ENCODE measurements at places on chromosomes 1 and 21.

DNA sequence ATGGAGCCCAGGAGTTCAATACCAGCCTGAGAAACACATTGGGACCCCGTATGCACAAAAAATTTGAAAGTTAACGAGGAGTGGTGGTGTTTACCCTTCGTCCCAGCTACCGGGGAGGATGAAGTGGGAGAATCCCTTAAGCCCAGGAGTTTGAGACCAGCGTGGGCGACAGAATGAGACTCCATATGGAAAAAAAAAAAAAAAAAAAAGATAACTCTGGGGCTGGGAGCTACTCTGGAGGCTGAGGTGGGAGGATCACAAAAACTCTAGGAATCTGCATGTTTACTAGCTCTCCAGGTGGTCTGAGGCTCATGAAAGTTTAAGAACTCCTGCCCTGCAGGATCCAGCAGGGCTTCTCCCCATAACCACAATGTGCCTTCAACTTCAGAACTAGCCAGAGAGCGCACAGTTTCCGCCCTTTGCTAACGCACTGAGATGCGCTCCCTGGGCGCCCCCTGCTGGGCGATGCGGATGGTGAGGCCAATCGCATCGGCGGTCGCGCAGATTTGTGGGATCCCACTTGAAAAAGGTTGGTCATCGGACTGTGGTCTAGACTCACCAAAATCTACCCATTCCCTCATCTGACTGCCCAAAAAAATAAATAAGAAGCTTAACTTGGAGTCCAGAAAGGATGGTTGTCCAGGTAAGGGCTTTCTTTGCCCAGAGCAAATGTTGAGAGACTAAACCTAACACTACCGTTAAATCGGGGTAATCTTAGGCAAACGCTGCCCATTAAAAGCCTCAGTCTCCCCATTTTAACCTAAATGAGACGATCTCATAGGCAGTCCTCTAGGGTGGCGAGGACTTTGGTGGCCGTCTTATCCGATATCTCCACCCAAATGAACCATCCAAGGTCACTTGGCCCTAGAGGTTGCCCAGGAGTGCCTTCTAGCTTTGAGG lies 8.8 kb downstream of the ZNF683 start:
- DNase-seq, result peak; percentile 36

- DNase-seq, result no peak
These were observed 355.2 kb upstream of the GREM2 start for GRCh38 chr1:240967070-240967724.

DNA sequence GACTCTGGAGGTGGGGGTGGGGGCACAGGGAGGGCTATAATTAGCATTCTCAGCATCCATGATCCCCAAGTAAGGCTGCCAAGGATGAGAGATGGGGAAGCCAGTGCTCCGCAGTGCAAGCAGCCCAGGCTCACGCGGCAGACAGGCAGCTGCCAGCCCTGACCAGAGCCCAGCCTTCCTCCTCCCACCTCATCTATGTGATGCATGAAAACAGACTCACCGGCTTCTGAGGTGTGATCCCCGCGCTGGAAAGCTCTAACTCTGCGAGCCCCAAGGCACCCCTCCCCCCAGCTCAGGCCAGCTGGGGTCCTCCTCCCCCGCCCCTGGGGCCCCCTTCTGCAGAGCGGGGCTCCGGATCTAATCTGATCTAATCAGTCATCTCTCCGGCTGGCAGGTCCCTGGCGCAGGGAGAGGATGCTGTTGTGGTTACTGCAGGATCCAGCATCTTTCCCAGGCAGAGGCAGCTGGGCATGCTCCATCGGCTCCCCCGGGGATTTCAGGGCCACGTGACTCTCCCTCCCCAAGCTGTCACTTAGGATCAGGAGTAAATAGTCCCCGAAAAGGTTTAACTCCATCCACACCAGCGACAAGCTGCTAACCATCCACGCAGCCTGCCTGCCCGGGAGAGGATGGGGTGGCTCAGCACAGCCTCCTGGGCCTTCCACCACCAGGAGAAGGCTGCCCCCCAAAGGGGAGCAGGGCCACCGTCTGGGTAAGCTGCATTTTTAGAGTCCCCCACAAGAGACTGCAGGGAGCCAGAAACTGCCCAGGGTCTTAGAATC lies at the start of gene PLEKHA6:
Gene PLEKHA6 (minus strand): TSS at position 456 of the 782 bp plus-strand sequence. CDS start 86,202 bp downstream, outside the sequence.
- DNase-seq, result no peak

- no peak for DNase-seq
These were observed 11.5 kb downstream of the ARHGEF10L start for GRCh38 chr1:17550729-17551584.

DNA sequence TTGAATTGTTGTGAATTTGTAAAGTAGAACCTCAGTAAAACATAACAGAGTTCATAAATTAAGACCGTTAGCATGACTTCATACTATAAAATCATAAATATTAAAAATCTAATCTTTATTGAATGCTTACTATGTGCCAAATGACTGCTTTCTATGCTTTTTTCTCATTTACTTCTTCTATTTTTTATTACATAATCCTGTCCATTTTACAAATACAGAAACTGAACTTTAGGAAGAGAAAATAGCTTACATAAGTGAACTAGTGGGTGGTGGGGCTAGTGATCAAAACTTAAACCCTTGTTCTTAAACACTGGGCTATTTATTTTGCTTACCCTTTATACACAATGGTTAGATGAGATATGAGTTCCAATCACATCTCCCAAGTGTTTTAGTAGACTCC lies 122.3 kb downstream of the ZC3H11B start:
- no peak for DNase-seq

DNA sequence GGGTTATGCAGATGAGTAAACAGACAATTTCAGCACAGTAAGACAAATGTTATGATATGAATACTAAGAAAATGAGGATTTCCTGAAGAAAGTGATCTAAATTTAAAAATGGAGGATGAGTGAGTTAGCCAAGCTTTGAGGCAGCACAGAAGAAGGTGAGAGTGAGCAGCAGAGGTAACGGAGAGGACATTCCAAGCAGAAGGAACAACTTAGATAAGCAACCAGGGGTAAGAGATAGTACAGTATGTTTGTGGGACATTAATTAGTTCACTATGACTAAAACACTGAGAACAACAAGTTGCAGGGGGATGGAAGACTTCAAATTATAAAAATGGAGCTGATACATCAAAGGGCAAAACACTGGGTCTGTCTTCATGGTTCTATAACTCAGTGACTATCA lies 22.8 kb downstream of the PRPF38A start:
- no peak for DNase-seq

- DNase-seq, result no peak
These were observed 36.1 kb upstream of the KHDRBS1 start for GRCh38 chr1:31977385-31978131.

DNA sequence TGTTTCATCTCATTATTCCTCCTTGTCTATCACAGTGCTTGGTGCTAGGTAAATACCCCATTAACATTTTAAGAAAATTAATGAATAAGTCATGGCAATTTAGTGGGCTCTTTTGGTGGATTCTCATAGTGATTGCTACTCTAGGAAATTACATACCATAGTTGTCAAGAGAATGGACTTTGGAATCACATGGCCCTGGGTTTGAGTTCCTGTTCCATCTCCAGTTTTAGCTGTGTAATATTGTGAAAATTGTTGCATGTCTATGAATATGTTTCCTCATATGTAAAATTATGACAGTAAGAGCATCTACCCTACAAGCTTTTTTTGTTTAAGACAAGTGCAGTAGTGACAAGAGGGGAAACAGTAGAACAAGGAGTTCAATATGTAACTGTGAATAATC lies 20.7 kb downstream of the WDTC1 start:
- no peak for DNase-seq

- no peak for DNase-seq
These were observed 57.3 kb downstream of the LAMC2 start for GRCh38 chr1:183243161-183244050.

- no peak for DNase-seq
These were observed 94.5 kb upstream of the ARTN start for GRCh38 chr1:43839056-43839455.

Data from NCI-H748 treated with DMSO at 0.1 percent for 48 hours (cell line).